ENCODE measurements at places on chromosomes 6 and 20.

- DNase-seq = peak; percentile 63
These were observed 46.7 kb downstream of the KCNK5 start for GRCh38 chr6:39182604-39183003.

DNA sequence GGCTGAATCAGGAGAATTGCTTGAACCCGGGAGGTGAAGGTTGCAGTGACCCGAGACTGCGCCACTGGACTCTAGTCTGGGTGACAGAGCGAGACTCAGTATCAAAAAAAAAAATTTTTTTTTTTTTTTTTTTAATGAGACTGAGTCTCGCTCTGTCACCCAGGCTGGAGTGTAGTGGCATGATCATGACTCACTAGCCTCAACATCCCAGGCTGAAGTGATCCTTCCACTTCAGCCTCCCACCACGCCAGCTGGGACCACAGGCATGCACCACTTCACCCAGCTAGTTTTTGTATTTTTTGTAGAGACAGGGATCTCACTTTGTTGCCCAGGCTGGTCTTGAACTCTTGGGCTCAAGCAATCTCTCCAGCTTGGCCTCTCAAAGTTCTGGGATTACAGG, 53.3 kb downstream of the MYO6 start:
- no peak for DNase-seq

GRCh38 chr6:42361036-42361435, 90.7 kb downstream of the TRERF1 start:
- DNase-seq = no peak

GRCh38 chr6:31529329-31530150, 778 bp downstream of the MCCD1 start:
- no peak for DNase-seq

GRCh38 chr6:37204014-37204751, 34.2 kb downstream of the PIM1 start:
- peak; percentile 15 for DNase-seq

DNA sequence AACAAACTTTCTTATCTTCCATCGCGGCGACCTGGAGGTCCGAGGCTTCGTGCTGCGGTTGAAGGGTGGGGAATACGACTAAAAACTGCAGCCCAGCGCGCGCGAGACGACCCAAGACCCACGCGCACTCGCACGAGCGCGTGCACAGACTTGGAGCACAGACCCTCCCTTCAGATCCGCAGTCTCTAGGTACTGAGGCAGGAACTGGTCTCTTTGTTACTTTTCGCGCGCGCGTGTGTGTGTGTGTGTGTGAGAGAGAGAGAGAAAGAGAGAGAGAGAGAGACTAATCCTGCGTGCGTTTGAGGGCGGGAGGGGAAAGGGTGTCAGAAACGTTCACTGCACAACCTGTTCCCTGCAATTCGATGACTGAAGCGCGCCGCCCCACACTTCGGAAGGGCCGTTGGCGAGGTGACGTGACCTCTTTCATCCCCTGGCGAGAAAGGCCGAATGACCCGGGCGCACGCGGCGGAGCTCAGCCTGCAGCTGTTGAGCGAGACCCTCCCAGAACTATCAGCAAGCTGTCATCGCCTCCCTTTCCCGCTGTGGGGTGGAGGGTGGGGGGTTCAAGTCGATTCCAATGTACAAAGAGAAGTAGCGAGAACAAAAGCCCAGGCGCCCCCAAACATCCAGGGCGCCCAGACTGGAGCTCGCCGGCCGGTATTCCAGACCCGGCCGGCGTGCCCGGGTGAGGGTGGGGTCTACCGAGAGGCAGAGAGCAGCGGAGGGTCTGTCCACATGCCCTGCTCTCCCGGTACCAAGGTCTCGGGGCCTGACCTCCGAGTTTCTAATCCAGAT, 1.5 kb upstream of the TUBB2B start:
- peak; percentile 69 for DNase-seq

- DNase-seq = no peak
These were observed 343.3 kb downstream of the ADGRB3 start for GRCh38 chr6:68978411-68978810.

DNA sequence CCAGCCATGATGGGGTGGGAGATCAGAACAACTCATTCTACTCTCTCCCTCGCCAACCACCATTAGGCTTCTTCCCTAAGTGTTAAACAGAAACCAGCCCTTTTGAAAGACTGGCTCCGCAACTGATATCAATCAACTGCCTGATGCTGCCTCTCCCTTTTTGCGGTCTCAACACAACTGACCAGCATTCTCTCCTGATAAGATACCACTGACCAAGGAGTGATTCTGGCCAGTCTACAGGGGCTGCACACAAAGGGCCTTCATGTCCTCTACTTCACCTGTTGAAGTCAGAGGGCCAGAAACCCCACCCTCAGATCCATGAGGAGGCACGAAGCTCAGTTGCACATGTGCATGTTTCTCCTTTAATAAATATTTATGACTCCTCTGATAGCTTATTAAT, 145.1 kb downstream of the CD24 start:
- DNase-seq = no peak

GRCh38 chr20:38393259-38393658, 41.9 kb downstream of the SNHG17 start:
- no peak for DNase-seq

- DNase-seq = no peak
These were observed 5.7 kb upstream of the ZNF217 start for GRCh38 chr20:53599378-53599777.

DNA sequence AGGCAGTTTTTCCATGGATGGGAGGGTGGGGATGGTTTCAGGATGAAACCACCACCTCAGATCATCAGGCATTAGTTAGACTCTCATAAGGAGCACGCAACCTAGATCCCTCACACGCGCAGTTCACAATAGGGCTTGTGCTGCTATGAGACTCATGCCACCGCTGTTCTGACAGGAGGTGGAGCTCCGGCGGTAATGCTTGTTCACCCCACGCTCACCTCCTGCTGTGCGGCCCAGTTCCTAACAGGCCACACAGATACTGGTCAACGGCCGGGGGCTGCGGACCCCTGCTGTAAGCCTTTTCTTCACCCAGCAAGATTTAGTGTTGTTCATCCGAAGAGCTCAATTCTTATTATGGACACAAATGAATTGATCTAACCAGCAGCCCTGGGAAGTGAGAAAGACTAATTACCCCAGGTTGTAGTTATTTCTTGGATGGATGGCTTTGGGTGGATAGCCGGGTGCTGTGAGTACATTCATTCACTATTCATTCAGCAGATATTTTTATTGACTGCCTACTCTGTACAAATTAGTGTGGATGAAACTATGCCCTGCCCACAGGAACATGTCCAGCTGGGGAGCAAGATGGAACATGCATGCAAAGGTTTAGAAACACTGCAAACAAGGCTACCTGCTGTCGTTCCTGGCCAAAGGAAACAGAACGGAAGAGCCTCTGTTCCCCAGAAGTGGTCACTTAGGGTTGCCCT, 57.2 kb downstream of the RIOK1 start:
- no peak for DNase-seq

DNA sequence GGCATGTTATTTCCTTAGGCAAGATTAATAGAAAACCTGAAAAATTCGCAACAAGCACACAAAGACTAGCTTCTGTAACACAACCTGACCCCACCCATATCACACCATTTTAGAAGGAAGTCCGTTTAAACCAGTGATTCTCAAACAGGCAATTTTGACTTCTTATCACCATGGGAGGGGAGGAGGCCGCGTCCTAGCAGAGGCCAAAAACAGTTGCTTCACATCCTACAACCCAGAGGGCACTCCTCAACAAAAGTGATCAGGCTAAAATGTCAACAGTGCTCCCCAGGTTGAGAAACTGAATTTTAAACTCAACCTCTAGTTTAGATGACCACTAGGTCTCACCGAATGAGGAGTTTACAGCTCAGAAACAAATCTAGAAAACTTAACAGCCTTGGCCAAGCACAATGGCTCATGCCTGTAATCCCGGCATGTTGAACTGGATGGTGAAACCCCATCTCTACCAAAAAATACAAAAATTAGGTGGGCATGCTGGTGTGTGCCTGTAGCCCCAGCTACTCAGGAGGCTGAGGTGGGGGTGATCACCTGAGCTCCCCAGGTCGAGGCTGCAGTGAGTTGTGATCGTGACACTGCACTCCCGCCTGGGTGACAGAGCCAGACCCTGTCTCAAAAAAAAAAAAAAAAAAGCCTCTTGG, 3.4 kb downstream of the SNX5 start:
- DNase-seq = no peak

Measured in NCI-H2029 treated with DMSO at 0.1 percent for 48 hours (cell line).